ENCODE measurements at places on chromosomes 16 and 17.
A peak's percentile ranks its signal among the peaks of the same experiment; 100 is the strongest.

DNA sequence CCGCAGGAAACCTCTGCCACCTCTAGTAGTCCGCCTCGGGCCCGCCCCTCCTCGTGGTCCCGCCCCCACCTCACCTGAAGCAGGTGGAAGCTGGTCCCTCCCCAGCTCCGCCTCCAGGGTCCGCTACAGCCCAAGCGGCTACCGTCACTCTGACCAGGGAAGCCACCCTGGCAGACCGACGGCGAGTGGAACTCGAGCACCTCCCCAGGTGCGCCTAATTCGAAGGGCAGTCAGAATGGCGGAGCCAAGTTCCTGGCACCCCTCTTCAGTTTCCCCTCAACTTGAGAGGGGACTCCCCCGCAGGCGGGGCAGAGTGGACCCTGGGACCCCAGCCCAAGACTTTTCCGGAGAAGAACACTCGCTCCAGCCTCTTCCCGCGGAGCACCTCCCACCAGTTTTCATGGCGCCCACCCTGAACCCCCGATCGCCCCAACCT is 507 bp downstream of the FHOD1 start:
- peak; percentile 24 for DNase-seq

DNA sequence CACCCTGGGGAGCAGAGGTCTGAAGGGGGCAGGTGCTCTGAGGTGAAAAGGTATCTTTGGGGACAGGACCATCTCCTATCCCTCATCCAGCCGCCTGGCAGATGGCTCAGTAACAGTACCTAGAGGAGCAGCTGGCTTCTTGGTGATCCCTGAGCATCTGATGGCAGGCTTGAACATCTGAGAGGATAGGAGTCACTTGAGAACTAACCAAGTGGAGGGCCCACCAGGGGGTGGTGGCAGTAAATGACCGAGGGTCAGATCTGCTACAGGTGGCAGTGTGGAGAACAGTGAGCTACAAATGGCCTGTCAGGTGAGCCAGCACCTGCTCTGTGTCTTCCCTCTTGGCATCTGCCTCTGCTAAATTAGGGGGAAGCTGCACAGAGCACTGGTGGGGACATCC is 13.8 kb downstream of the HROB start:
- no peak for DNase-seq

- no peak for DNase-seq
Measured at GRCh38 chr16:77551357-77551756, 116.5 kb upstream of the ADAMTS18 start.

GRCh38 chr17:75428543-75429469 is 23.3 kb upstream of the GRB2 start:
- DNase-seq, result no peak
